ENCODE measurements at places on chromosomes 3 and 15.

GRCh38 chr3:64300790-64301423, 75.6 kb upstream of the PRICKLE2 start:
- H3K4me1 ChIP-seq = no peaks in the 10 kb centered on the region
- H3K4me3 ChIP-seq = no peak overlapping the region
- H3K27me3 ChIP-seq = no peaks in the 10 kb centered on the region
- H3K27ac ChIP-seq = no peak overlapping the region

GRCh38 chr15:42331235-42331634, 28.1 kb upstream of the CAPN3 start:
- no peaks in the 10 kb centered on the region for H3K4me1 ChIP-seq
- peaks cover 52% of the 10 kb centered on the region for H3K36me3 ChIP-seq
- no peak for DNase-seq

GRCh38 chr15:80925597-80926059, 64.0 kb downstream of the MESD start:
- H3K27me3 ChIP-seq = no peaks in the 10 kb centered on the region
- no peak overlapping the region for H3K4me3 ChIP-seq
- no peaks in the 10 kb centered on the region for H3K4me1 ChIP-seq
- H3K36me3 ChIP-seq = no peaks in the 10 kb centered on the region
- DNase-seq = no peak

- DNase-seq = peak; percentile 4
- no peaks in the 10 kb centered on the region for H3K36me3 ChIP-seq
- peaks cover 11% of the 10 kb centered on the region for H3K27me3 ChIP-seq
- no peak overlapping the region for H3K27ac ChIP-seq
- peaks cover 15% of the 10 kb centered on the region for H3K4me1 ChIP-seq
Observed at GRCh38 chr3:61563313-61564271, 2.2 kb downstream of the PTPRG start.

GRCh38 chr3:23294770-23295387, 91.8 kb downstream of the UBE2E2 start:
- H3K36me3 ChIP-seq = no peaks in the 10 kb centered on the region
- H3K27ac ChIP-seq = no peak overlapping the region
- H3K4me3 ChIP-seq = no peak overlapping the region
- H3K4me1 ChIP-seq = peaks cover 10% of the 10 kb centered on the region
- no peak for DNase-seq

DNA sequence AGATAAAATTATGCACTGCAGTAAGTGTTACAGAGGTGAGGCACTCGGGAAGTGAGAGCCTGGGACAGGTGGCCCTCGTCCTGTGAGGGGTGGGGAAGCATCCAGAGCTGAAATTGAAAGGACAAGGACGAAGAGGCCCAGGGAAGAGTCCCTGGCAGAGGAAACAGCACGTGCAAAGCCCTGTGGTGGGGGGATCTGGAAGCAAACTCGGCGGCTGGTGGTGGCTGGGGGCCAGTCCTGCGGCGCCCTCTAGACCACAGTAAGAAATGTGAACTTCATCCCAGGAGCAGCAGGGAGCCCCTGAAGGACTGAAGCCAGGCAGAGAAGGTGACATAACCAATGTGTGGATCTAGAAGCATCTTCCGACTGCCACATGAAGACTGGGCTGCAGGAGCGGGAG, 42.8 kb downstream of the GRIP2 start:
- no peaks in the 10 kb centered on the region for H3K27me3 ChIP-seq
- H3K4me3 ChIP-seq = no peak overlapping the region
- no peaks in the 10 kb centered on the region for H3K4me1 ChIP-seq

DNA sequence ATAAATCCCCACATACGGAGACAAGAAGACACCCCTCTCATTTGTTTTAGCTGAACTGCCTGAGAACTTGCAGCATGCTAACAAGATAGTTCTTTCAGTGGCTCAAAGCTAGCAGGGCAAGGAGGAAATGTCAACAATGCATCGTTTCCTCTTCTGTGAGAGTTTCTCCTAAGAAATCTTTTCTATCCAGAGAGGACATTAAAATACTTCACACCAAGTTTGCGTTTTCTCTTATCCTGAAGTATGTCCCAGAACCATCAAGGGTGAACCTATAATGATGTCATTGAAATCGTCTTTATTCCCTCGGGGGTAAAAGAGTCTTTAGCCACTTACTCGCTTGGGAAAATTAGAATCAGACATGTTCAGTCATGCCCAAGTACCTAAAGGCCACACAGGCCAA, 541.7 kb upstream of the MDFIC2 start:
- no peaks in the 10 kb centered on the region for H3K4me1 ChIP-seq
- no peak for DNase-seq
- no peaks in the 10 kb centered on the region for H3K36me3 ChIP-seq

DNA sequence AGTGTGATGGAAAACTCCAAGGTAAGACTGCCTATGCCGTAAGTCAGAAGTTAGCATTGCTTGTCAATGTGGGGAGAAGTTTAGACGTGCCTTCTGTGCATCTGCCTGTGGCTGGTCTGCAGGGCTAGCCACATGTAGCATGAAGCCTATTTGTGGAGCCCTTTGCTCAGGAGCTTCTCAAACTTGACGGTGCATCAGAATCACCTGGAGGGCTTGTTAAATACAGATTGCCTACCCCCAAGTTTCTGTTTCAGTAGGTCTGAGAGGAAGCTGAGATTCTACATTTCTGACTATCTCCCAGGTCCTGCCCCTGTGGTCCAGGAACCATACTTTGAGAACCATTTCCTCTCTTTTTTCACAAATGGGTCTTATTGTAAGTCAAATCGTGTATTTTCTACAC, 292.1 kb upstream of the TPM1 start:
- DNase-seq = no peak
- no peaks in the 10 kb centered on the region for H3K4me1 ChIP-seq
- H3K27ac ChIP-seq = no peak overlapping the region
- H3K27me3 ChIP-seq = no peaks in the 10 kb centered on the region

DNA sequence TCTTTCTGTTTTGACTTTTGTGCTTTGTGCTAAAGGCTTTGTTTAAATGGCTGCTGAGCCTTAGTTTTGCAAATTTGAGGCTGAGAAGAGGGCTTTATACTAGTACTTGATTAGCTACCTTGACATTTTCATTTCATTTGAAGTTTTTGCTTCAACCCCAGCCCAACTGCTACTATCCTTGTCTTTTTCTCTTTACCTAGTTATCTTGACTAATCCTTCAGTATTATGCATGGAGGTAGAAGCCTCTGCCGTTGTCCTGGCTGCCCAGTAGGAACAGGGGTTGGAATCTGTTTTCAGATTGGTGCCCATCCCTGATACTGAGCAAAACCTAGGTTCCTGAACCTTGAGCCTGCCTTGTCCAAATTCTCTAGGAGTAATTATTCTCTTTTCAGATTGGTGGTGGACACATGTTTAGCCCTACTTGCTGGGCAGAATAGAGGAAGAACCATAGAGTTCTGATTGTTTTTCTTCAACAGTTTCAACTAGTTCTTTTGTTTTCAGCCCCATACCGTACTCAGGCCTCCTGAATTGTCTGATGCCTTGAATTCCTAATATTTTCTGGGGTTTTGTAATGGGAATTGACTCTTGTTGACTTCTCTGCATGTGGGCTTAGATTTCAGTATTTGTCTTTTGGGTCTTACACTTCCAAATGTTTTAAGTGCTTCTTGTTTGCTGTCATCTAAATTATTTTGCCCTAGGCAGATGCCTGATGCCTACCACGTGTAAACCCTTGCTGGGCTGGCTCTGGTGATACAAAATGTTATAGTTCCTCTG, 143.2 kb downstream of the DOCK3 start:
- DNase-seq = no peak
- H3K4me1 ChIP-seq = no peaks in the 10 kb centered on the region
- H3K27me3 ChIP-seq = no peaks in the 10 kb centered on the region
- H3K36me3 ChIP-seq = no peaks in the 10 kb centered on the region

- H3K27me3 ChIP-seq = no peaks in the 10 kb centered on the region
- no peaks in the 10 kb centered on the region for H3K4me1 ChIP-seq
- no peak overlapping the region for H3K4me3 ChIP-seq
- no peaks in the 10 kb centered on the region for H3K36me3 ChIP-seq
Observed at GRCh38 chr15:27491666-27492621, 521.0 kb downstream of the GABRG3 start.

DNA sequence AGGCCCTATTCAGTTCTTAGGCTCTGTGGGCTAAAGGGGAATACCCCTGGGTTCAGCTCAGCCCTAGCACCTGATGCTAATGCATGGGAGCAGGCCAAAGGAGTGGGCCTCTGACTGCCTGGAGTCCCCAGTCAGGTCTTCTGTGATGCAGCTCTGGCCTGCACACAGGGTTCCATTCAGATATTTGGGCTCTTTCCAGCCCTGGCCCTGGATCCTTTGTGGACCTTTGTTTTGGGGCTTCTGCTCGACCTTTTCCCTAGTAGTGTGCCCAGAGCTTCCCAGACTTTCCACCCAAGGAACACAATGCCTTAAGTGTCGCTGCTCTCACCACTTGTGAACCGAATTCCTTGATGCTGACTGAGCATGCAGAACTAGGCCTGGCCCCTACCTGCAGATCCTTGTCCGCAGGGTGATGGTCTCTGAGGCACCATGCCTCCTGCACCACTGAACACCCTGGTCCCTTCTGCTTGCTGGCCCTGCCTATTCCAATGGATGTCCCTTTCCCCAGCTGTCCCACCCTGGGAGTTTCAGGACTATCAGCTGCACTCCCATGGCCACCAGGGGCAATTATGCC, 5.1 kb downstream of the SEC13 start:
- no peaks in the 10 kb centered on the region for H3K27me3 ChIP-seq
- no peak for DNase-seq
- H3K4me1 ChIP-seq = peaks cover 11% of the 10 kb centered on the region
- peaks cover 70% of the 10 kb centered on the region for H3K36me3 ChIP-seq
